ENCODE measurements at places on chromosomes 13 and 19.

DNA sequence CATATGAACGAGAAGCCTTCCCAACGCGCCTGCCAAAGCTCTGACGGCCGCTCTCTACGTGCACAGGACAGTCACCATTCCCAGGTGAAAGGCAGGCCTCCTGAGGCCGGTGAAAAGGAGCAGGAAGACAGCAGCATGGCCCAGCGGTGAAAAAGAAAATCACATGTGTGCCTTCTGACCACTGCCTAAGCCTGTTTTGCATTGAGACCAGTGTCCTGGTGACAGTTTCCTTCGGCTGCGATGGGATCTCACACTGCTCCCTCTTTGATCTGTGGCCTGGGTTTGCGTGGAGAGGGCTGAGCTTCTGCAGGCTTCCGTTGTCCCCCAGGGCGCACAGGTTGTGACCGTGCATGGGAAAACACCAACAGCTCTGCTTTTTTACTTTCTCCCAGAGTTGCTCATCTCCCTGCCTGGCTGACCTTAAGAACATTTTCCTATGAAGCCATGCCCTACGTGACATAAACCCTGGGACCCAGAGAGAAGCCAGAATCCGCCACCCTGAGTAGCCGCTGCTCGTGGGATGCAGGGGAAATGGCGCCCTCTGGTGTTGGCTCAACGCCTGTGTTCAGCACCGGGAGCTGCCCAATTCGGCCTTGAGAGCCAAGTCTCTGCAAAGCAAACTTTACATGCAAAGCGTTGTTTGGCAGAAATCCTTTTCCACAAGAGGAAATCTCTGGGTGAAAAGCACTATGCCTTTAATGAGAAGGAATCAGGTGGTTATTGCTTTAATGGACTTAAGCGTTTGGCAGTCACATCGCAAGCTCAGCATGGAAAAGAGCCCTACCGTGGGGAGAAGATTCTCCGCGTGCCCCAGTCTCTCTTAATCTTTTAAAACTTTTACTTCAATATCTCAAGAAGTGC lies 112.2 kb upstream of the GPR12 start:
- no peak for DNase-seq

DNA sequence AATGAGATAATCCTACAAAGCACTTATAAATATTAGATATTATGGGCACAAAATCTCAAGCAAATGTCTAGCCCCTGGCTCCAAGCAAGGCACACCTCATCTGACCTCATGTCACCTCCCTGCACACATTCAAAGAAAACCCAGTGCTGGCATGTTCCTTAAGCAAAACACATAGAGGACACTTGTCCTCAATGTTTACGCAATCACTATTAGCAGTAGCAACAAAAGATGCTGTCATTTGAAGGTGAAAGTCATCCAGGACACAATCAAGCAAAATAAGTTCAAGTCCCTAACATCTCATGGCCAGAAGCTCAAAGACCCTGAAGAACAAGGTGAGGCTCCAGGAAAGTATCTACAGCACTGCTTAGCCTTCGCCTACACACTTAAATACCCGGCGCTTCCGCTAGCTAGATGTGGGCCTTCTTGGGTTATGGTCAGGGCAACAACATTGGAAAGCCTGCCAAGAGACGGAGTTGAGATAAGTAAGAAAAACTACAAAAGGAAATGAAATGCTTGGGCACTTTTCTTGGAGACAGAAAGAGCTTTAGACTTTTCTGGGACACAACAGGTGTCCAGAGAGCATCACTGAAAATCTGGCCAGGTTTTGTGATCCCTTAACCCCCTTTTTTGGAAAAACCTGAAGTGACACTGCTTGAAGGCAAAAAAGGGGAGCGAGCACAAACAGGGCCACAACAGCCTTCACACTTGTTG lies 85.7 kb downstream of the FOXO1 start:
- no peak for DNase-seq

DNA sequence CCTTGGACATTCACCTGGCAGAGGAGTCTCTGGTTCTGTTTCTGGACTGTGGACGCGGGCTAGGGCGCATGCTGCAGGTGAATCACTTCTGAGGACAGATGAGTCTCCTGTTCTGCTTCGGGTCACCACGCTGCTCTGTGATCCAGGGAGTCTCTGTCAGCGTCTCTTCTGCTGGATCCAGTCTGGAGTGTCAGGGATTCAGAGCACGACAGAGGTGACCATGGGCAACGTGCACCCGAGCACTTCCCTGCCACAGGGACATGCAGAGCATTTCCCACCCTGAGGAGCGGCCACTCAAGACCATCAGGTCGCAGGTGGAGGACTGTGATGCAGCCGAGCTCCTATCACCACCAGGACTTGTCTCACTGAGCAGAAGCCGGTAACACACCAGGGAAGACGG lies 24.4 kb upstream of the LILRA2 start:
- no peak for DNase-seq

- no peak for DNase-seq
Measured at GRCh38 chr13:86858216-86858615, 813.0 kb upstream of the SLITRK5 start.

DNA sequence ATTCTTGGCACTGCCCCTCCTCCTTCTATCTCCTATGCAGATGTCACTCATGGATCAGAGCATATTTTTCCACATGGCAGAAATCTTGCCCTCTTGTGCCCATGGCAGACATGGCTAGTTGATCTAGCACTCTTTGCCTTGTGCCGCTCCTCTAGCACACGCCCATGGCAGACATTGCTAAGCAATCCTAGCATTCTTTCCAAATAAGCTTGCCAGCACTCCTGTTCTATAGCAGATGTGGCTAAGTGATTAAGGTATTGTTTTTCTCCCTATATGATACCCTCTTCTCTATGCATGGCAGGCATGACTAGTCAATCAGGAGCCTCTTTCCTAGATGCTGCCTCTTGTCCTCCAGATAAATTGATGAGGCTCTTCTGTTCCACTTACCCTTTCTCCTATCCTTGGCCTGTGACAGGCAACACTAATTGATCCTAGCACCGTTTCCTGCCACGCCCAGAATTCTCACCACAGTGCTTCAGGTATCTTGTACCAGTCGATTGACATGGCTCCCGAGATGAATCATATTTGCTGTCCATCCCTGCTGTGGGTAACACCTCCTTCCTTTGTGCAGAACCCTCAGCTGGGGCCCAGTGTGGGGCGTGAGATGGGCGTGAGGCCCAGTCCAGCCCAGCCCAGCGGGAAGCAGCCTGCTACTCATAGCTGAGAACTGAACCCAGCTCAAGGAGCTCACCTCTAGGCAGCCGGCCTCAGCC lies 26.9 kb downstream of the TMED1 start:
- DNase-seq = no peak

DNA sequence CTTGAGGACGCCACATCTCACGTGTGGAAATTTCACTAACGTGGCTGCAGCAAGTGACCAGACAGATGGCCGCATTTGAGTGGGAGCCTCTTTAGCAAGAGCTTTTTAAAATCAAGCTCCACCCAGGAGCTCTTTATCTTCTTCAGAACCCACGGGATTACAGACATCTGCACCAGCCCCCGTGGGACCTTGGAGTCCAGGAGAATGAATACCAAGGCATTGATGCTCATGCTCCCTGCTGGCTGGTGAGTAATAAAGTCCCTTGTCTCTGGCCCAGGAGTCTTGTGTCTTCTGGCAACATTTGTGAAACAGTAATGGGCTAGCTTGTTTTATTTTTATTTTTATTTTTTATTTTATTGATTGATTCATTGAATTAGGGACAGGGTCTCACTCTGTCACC lies 64.4 kb downstream of the TRPM4 start:
- DNase-seq = no peak

DNA sequence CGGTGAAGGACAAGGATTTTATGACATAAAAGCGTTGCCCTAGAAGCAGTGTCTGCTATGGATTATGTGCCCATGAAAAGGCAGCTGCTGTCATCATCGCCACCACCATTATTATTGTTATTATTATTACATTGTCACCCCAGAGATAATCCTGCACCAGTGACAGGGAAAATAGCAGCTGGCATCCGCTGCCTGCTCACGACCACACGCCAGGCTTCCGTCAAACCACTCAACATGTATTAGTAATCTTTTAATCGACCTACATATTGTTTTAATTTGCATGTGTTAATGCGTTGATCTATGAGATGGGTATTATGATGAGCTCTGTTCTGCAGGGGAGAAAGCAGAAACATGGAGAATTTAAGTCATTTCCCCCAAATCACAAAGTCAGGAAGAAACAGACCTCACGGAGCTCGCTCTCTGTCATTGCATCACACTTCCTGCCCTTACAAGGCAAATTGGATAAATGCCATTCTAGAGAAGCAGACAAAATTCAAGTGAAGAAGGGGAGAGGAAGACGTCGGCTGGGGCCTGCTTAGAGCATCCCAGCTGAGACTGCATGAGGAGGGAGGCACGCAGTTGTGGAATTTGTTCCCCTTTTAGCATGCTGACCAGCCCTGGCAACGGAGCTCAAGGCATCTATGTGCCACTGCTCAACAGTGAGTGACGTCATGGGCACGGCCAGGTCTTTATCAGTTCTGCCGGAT lies at the start of gene FFAR3:
Gene FFAR3 (plus strand): TSS at position 594 of the 707 bp plus-strand sequence. CDS start 431 bp downstream, outside the sequence.
- DNase-seq = no peak

DNA sequence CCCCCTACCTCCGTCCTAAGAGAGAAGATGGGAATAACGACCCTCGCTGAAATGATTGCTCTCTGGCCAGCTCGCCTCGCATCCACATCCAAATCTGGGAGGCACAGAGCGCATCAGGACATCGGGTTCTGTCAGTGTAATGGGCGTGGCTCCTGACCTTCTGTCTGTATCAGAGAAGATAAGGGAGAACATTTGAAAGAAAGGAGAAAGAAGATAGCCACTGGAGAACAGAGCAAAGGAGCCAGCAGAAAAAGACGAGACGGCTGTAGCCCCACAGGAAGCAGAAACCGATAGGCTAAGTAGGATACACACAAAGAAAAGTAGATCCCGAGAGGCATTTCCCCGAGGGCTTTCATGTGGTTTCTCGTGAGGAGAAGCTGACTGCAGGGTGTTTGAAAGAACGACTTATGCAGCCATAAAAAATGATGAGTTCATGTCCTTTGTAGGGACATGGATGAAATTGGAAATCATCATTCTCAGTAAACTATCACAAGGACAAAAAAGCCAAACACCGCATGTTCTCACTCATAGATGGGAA lies 14.0 kb upstream of the GJB2 start:
- DNase-seq = no peak

DNA sequence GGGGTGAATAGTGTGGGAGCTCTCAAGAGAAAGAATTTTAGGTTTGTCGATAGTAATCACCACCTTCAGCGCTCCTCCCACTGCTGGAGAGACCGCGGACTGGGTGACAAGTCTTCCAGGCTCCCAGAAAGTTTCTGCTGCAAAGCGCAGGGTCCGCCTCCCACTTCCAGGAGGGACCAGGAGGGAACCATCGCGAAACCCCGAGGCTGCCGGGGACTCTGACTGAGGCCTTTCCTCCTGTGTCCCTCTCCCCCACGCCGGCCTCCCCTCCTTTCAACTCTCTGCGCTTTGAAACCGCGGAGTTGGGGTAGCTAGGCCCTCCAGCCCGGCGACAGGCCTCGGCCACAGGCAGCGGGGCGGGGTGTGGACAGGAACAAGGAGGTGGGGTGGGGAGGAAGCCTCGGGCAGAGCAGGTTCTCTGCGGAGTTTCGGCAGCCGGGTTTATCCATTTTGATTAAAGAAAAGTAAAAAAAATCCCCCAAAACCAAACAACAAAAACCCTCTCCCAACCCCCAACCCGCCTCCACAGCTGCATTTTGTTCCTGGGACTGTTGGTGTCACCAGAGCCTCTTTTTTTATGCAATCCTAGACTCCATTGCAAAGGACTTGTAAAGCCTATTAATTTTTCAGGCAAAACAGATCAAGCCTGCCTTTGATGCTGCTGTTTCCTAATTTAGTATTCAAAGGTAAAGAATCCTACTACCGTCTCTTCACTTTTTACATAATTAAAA lies 157.2 kb downstream of the TM9SF2 start:
- peak; percentile 51 for DNase-seq

DNA sequence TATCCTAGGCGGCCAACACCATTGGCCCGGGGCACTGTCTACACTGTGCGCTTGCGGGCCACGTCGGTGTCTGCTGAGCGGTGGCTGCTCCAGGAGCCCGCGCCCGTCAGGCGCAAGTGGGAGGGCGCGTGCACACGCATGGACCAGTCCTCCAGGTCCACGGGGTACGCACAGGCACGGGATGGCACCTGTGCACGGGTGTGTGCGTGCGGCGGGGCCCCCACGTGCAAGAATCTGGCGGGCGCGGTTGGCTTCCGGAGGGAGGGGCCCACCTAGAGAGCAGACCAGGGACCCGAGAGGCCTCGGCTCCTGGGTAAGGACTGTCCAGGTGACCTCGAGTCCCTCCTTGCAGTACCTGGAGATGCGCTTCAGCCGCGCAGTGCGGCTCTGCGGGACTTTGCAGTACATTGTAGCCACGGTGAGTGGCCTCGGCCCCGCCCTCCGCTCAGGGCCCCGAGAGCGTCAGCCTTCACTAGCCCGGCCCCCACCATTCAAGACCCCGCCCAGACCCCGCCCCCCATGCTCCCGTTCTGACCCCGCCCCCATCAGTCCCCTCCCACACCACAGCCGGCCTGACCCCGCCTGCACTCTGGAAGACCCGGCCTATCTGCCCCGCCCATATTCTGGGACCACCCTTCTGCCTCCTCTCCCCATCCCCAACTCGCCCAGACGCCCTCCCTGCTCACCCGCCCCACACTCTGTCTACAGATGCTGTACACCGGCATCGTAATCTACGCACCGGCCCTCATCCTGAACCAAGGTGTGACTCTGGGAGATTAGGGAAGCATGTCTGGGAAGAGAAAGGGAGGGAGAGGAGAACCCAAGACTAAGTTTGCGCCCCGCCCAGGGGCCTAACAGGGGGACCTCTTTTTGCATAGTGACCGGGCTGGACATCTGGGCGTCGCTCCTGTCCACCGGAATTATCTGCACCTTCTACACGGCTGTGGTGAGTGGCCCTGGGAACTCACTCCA lies 2.3 kb downstream of the SLC5A5 start:
- DNase-seq = peak; percentile 4

- no peak for DNase-seq
Measured at GRCh38 chr13:39463611-39464010, 139.4 kb downstream of the LHFPL6 start.
